ENCODE measurements at places on chromosomes 4 and X. TPM values are rescaled to one million over a fixed set of nuclear protein-coding genes. Genes with fewer than 3 reads are reported as not detected.

- no peak for DNase-seq
These were observed 56.8 kb downstream of the SMIM20 start for GRCh38 chr4:25970691-25971432.

DNA sequence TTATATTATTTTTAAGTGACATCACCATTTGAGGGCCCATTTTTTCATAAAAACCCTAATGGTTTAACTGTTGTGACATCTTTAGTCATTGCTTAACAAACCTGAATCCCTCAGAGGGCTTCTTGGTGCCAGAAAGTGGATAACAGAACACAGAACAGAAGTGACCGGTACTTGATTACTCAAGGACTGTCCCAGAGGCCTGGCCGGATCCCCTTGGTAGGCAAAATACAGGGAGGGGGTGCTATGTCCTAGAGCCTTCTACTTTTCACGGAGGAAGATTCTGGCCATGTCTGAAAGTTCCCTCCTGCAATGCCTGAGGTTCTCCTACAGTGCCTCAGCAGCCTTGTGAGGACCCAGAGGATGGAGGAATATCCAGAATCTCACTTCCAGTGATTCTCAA lies 94.3 kb upstream of the DCLK2 start:
- no peak for DNase-seq

- DNase-seq = peak; percentile 79
These were observed 27.1 kb upstream of the SLC9B1 start for GRCh38 chr4:103046416-103047290.

DNA sequence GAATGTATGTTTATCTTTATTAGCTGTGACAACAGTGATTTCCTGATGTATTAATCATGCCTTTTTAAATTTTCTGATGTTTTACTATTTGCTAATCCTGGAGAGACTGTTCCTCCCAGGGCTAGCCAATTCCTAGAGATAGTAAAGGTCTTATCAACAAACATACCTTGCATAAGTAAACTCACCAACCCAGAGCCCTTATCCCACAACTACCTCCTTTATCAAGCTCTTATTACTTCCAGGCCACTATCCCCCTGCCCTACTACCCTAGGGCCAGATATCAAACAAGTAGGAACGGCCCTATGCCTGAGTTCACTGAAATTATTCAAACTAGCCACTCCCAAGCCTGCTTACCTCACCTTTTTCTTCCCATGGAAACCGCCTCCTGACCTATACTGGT lies 58.2 kb upstream of the NPNT start:
- no peak for DNase-seq

DNA sequence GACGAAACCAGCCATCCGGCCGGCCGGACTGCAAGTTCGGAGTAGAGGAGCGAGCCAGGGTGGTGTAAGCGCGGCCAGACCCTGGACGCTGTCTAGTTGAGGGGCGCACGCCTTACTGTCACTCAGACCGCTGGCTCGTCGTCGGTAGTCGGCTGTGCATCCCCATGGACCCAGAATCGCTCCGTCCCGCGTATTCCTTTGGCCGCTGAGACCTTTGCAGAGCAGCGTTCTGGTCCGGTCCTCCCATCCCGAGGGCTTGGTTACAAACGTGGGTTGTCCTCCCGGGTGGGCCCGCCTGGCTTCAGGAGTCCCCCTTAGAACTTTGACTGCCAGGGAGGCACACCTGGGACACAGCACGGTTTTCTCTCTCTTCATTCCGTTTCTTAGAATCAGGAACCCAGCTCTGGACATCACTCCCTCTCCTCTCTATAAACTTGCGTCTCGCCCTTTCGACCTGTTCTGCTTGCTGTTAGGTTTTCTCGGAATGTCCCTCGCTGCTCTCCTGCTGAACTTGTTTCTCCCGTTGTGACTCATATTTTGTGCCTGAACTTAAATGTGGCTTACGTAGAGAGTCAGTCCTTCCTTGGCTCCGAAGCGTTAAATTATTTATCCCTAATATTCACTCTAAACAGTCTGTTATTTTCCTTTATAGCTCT lies 672 bp downstream of the PGM2 start:
- DNase-seq = no peak

GRCh38 chr4:99668472-99668871 lies 10.8 kb upstream of the C4orf54 start:
- no peak for DNase-seq

DNA sequence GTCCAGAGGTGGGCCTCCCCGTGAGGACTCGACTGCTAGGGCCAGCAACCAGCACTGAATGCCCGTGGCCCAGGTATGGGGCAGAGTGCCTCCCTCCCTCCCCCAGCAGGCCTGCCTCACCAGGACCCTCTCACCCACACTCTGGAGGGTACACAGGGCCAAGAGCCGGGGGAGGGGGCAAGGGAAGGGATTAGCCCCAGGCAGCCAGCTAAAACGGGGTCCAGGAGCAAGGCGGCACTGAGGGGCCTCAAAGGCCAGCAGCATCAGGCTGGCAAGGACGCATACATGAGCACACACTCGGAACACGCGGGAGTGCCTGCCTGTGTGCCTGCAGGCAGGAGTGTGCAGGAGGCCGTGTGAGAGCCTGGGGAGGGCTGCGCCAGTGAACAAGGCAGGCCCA lies 18.3 kb upstream of the DUSP9 start:
- no peak for DNase-seq

DNA sequence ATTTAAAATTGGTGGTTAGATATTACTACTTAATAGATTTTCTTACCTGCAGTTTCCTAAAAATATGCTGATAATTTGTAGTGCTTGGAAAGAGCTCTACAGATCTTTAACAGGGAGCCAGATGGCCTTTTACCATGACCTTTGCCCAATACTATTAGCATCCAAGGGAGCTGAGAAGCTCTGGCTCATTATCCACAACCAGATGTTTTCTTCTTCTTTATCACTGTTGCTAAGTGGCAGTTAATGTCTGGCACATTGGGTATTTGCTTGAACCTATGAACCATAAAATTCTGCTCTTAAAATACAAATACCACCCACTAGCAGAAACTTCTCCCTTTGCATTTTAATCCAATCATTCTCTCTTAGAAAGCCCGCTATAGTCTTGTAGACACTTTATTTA lies 1480.3 kb downstream of the C4orf33 start:
- DNase-seq = no peak

GRCh38 chr4:167111622-167112021 lies 122.7 kb downstream of the SPOCK3 start:
- DNase-seq = no peak

- DNase-seq = no peak
These were observed 84.6 kb upstream of the TRIM2 start for GRCh38 chr4:153119626-153120025.

DNA sequence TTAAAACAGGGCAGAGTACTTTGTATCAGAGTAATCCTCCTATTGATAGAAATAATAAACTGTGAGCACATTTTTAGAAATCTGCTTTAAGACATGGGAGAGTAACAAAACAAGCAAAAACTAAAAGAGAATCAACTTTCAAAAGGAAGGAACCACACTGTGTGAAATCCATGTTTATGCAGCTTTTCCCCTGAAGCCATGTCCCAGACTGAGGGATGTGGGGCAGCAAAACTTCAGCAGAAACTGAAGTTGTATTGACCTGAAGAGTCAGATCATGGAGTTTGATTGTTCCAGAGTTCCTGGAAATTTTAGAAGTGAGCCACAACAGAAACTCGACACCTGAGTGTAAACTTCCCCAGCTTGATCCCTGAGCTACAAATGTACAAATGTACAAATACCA lies 53.2 kb downstream of the COMMD8 start:
- no peak for DNase-seq

- no peak for DNase-seq
These were observed 182.1 kb upstream of the NUDT6 start for GRCh38 chr4:123104310-123105025.

GRCh38 chrX:39955625-39956024 lies 142.1 kb downstream of the BCOR start:
- no peak for DNase-seq

- DNase-seq = no peak
These were observed 64.0 kb downstream of the SMAD1 start for GRCh38 chr4:145545538-145546174.

DNA sequence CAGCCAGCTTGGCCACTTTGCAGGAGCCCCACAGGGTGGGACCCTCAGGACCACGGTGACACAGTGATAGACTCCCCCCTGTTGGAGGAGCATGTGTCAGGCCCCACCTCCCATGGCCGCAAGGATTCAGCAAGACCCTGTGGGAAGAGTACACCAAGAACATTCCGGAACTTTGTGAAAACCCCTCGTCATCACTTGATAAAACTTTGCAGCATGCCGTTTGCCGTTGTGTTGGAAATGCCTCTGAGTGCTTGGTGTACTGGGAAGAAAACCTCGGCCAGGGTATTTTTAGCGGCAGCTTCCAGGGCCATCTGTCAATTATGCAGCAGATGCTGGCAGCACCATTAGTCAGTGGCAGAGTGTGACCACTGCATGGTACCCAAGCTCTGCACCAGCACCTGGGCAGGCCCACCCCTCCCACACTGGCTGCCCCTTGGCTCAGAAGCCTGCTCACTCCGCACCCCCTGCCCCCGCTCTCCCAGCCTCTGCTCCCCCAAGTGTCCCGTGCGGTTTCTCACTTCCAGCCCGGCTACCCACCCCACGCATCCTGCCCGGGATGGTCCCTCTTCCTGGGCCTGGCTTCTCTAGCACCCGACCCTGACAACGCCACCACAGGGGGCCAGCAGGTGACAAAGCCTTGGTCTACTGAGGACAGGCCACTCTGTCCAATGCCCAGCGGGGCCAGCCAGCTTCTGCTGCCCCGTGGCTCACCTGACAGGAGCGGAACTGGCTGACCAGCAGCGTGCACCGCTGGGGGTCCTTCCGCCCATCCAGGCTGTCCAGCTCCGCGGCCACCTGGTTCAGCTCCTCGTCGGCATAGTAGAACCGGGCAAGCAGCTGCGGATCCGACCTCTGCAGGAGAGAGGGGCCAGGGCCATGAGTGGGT lies 65.0 kb downstream of the ZFYVE28 start:
- DNase-seq = no peak

DNA sequence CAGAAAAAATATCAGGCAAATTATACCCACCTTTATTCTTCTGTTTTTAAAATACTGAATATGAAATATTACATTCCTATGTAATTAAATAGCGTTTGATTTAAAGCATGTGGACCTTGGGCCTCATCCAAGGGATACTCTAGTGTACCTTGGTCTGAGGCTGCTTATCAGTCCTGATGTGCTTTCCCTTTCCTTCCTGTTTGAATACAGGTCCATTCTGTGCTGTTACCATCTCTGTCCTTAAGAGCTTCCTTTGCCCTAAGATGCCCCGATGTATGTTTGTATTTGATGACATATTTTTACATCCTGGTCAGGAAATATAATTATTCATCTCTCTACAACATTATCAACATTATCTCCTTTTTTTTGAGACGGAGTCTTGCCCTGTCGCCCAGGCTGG lies 24.1 kb downstream of the FAT4 start:
- DNase-seq = no peak

GRCh38 chr4:4779486-4779885 lies 80.0 kb upstream of the MSX1 start:
- DNase-seq = no peak

DNA sequence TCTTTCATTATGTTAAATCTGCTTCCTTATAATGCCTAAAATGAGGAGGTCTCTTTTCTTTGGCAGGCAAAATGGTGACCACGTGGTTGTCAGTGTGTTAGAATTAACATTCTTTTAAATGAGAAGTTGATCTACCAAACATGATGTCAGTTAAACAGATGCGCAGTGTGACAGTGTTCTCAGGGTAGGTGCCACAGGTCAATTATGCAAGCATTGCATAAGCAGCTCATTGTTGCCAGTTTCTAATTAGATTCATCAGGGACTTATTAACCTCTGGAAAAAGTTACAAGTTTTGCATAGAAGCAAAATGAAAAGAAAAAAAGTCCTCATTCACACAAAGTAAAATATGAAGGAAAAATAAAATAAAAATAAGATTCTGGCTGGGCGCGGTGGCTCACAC lies 324.1 kb upstream of the GALNT7 start:
- DNase-seq = no peak

GRCh38 chr4:35365186-35365585 lies 879.1 kb downstream of the ARAP2 start:
- no peak for DNase-seq

- DNase-seq = peak; percentile 75
These were observed 10.5 kb upstream of the MGST2 start for GRCh38 chr4:139655116-139655515.

- DNase-seq = peak; percentile 65
These were observed 551.4 kb downstream of the IQCM start for GRCh38 chr4:149264093-149264733.

DNA sequence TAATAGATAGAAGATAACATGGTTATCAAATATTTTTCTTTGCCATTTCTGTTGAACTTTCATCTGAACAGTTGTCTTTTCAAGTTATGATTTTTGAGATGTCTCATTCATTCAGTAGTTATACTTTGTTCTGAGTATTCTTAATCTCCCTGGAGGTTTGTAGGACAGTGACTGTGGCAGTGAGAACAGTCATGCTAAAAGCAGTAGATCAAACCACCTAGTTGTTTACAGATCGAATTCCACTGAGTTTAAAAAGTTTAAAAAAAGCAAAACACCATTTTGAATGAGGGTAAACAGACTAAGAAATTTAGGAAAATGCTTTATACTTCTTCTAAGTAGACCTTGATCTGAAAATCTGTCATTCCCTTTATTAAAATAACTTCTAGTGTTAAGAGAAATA lies 107.2 kb downstream of the CEP135 start:
- no peak for DNase-seq

The TEX13C gene
- total RNA-seq = not detected

The MAGEE2 gene
- total RNA-seq = not detected

The TRIM60 gene
- not detected for total RNA-seq

The FGD1 gene
- 0.14 TPM for total RNA-seq

The USP17L18 gene
- total RNA-seq = not detected

The IBSP gene
- not detected for total RNA-seq

The SEPTIN11 gene
- total RNA-seq = 15.4 TPM

The TLL1 gene
- not detected for total RNA-seq

The ADGRG4 gene
- not detected for total RNA-seq

The PSAPL1 gene
- total RNA-seq = not detected

The RAI2 gene
- 0.14 TPM for total RNA-seq

The MSX1 gene
- not detected for total RNA-seq

The C4orf50 gene
- 0.16 TPM for total RNA-seq

The ATP1B4 gene
- not detected for total RNA-seq
